ENCODE measurements at places on chromosomes 4 and X. TPM values are rescaled to one million over a fixed set of nuclear protein-coding genes. Genes with fewer than 3 reads are reported as not detected.

DNA sequence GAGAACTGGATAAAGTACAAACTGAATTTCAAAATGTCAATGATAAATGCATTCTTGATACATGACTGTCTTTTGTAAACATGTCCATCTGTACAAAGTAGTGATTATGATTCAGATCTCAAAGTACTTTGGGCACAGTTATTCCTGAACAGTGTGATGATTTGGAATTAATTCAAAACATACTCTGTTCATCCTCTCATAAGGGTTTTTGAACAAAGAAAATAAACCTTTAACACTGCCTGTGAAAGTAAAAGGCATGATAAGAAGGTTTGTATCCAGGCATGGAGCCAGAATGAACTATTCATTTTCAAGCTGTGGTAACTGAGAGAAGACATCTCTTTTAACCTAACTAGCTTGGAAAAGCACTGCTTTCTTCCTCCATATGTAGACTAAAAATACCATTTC lies 883 bp upstream of the KLHL4 start:
- DNase-seq, result no peak

The FAAH2 gene
- 8.4 TPM for total RNA-seq

The FHDC1 gene
- total RNA-seq, result 2.0 TPM

The TEX28 gene
- total RNA-seq, result not detected

DNA sequence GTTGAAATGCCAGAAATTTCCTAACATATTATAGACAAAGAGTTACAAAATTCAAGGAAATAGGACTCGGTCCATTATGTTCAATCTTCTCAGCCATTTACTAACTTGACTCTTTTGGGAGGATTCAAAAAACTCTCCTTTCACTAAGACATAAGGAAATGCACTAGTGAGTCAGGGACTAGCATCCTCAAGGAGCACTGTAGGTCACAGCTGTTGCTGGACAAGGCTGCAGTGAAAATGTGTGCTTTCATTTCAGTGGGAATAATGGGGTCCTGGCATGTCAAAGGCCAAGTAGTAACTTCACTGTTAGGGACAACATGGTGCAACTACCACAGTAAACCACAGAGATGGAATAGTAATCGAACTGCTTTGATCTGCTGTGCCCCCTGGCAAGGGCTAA lies 56.9 kb upstream of the ABCG2 start:
- DNase-seq, result no peak

The CENPE gene
- total RNA-seq, result 0.79 TPM

DNA sequence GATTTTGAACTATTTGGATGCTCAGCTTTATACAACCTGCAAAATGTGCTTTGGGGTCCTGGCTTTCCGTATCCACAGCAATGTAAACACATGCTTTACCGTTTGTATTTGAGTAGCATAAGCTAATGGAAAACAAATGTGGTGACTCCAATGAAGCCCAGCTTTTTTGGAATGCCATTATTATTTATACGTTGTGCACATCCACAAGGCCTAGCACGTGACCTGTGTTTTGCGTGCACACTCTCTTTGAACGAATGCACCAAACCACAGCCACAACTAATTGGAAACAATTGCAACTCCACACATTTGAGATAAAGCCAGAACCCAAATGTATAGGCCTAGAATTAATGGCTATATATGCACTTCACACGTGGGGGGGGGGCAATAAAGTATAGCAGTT lies 189.5 kb upstream of the GPC4 start:
- DNase-seq, result no peak

GRCh38 chr4:109296527-109296926 lies 5.9 kb downstream of the COL25A1 start:
- DNase-seq, result no peak

DNA sequence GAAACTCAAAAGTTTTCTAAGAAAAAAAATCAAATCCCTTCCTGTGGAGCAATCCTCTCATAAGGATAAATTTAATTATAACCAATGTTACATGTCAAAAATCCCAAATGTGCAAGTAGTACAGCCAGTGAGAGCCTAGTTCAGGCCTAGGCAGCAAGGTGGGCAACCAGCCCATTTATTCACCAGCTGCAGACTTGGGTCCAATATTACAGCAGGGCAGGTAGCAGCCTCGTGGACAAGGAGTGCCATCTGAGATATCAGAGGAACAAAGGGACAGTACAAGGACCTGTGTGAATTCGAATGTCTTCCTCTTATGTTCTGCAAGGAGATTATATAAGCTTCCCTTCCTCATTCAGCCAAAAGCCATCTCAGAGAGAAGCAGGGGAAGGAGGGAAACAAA lies 6.6 kb downstream of the HELQ start:
- no peak for DNase-seq

DNA sequence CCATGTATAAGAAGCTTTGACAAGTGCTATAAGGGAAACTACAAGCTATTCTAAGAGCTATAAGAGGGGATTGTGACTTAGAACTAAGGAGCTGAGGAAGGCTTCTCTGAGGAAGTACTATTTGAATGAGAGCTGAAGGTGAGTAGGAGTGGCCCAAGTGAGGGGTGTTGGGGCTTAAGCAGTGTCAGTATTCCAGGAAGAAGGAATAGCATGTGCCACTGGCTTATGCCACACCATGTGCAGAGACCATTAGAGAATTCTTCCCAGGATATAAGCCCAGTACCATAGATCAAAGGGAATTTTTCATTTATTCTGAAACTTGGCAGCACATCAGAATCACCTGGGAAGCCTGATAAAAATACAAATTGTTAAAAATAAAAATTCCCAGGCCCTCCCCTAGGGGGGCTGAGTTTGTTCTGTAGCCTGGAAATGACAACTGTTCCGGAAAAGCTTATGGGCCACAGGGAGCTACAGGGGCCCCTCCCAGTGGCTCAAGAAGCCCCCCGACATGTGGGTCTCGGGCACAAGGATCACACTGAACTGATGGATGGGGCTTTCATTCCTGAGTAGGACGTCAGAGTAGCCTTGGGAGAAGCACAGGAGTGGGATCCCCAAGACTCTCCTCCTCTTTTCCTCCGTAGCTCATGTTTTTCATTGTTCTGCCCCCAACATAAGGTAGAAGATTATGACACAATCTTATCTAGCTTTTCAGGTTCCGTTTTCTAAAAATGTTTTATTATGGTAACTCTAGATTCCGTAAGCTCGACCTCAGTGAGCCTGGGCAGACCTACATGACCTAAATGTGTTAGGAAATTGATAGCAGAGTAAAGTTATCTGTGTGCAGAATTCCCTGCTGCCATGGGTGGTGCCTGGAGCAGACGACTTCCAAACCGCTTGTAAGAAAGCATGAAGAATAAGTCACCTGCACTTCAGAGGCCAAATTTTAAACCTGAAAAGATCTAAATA lies 119.3 kb downstream of the AFF1 start:
- no peak for DNase-seq

DNA sequence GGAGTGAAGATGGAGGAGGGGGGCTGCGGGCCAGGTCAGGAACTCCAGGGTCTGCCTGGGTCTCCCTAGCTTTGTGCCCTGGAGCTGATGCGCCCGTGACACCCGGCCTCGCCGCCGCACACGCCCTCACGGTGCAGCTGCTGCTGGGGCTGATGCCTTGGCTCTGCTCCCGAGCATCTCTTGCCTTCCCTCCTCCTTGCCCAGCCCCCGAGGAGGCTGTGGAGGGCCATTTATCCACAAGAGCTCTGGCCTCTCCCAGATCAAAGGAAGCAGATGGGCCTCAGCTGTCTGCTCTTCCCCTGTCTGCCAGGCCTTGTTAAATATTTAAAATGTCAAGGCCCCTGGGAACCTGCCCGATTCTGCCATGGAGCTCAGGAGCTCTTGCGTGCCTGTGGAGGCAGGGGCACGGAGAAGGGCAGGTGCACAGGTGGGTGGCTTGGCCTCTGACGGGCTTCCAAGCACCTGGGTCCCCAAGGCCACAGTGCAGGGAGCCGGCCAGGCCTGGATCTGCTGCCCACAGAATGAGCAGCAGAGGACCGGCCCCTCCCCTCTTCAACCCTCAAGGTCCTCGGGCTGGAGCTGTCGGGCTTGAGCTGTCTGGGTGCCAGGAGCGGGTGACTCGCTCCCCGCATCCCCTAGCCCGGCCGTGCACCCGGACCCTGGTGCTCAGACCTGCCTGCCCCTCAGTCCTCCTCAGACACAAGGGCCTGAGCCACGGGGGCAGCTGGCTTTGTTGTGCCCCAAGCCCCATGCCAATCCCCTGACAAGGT lies 20.3 kb downstream of the ATP2B3 start:
- no peak for DNase-seq

The FAT1 gene
- 71.6 TPM for total RNA-seq

DNA sequence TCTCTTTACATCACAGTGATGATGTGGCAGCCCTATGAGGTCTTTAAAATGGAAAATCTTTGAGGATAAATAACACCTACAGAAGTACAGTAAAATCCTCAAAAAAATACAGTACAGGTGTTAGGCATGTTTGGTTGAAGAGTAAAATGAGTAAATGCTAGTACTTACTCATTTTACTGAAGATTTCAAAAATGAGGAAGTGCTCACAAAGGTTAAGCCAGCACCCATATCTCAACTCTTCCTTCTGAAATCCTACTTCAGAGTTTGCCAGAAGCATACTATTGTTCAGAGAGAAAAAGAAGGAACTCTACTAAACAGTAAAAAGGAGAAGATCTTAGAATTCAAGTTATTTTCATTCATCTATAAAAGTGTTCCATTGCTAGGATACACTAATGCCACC lies 130.9 kb downstream of the CBR4 start:
- no peak for DNase-seq

GRCh38 chr4:96642490-96642889 lies 802.6 kb downstream of the PDHA2 start:
- no peak for DNase-seq

- no peak for DNase-seq
Measured at GRCh38 chrX:153797415-153798015, 3.0 kb downstream of the SSR4 start.

DNA sequence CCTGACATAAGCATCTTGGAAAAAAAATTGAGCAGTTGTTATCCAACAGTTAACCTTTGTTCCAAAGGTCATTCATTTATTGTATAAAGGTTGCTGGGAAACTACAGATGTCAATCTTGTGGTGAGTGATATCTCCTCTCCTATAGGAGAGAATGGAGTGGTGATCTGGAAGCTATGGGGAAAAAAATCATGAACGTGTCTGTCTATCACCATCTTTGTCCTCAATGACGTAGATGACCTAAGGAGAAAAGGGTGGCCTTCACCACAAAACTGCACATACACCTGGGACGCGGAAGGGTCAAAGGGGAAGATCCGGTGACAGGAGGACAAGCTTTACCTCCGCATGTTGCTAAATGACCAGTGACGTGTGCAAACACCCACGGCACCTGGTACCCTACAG lies 27.3 kb downstream of the ASB5 start:
- no peak for DNase-seq

- no peak for DNase-seq
Measured at GRCh38 chr4:963276-964225, 9.8 kb downstream of the DGKQ start.

The SPANXA1 gene
- total RNA-seq, result not detected

The MAP7D2 gene
- 0.38 TPM for total RNA-seq

DNA sequence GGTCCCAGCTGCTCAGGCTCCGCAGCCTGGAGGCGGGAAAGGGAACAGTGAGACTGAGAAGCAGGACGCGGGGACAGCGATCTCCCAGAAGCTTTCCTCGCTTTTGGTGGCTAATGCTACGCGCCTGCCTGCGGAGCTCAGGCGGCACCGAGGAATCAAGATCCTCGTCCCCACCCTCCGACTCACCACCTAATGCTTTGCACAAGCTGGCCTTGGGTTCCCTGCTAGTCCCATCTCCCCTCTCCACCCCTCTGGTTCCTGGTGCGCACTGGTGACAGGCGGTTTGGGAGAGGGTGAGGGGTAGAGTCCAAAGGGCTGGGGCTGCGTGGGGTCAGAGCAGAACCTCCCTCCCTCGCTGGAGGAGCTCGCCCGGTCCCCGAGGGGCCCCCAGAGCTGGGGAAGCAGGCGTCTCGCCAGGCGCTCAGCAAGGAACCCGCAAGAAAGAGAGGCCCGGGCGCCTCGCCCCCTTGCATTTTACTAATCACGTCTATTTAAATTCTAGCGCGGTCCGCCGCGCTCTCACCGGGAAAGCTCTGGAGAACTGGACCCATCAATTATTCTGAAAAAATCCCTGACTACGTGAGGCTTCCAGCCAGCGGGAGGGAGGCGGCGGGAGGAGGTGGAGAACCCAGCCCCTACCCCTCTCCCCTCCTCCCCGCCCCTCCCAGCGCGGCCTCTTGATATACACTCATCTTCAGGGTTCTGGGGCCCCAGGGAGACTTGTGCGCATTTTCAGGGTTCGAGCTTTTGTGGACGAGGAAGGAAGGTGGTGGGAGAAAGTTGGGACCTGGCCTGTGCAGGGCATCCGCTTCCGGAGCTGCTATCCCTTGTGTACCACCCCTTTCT lies 9.1 kb downstream of the POU4F2 start:
- DNase-seq, result no peak

DNA sequence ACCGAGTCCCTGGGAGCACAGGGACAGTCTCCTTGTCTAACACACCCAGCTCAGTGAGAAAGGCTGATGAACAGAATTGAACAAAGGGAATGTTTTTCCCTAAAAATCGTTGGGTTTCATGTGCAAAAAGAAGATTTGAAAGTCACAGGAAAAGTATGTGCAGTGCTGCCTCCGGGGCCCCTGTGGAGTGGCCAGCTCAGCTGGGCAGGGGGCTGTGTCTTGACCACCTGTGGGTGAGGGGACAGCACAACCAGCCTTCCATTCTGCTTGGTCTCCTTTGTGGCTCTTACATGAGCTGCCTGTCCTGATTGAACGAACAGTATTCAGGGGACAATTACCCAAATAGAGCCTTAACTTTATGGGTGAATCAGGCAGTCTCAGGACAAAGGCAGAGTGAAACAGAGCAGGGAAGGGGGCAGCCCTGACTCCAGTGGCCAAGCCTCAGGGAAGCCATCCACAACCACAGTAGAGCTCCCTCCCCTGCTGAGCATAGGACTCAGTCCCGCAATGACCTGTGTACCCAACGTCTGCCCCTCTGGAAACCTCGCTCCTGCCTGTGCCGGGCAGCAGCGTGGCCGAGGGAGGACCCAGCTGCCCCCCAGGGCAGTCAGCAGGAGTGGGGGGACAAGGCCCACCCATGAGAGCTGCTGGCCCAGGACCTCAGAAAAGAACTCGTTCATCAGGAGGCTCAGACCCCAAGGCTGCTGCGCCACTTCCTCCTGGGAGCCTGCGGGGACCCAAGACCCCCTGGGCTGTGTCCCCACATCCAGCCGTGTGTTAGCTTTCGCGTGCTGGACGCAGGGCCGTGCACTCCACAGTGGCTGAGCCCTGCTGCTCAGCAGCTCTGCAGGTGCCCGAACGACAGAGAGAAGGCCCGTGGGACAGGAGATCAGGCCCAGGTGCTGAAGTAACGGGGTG lies 59.6 kb upstream of the MXD4 start:
- DNase-seq, result no peak

The SHOX gene
- 1.9 TPM for total RNA-seq

- no peak for DNase-seq
Measured at GRCh38 chrX:38376747-38377146, 24.3 kb downstream of the OTC start.

The EXOC1L gene
- not detected for total RNA-seq

GRCh38 chr4:25020236-25020635 lies 10.5 kb downstream of the LGI2 start:
- DNase-seq, result no peak

DNA sequence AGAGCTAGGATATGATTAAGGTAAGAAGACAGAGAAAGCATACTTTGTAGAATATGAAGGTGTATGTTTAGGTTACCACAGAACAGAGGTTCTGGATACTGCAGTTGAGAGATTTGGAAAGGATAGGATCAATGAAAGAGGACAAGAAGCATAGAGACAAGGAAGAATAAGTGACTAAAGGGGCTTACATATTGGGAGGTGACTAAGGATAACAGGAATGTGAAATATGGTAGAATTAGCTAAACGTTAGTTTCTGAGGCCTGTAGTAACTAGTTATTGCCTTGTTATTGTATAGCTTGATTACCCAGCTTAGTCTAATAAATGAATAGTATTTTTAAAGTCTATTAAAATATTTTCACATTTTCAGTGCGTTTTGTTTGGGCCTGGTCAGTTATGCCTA lies 38.2 kb downstream of the CENPI start:
- no peak for DNase-seq
